ENCODE measurements at places on chromosomes 1 and 21.

DNA sequence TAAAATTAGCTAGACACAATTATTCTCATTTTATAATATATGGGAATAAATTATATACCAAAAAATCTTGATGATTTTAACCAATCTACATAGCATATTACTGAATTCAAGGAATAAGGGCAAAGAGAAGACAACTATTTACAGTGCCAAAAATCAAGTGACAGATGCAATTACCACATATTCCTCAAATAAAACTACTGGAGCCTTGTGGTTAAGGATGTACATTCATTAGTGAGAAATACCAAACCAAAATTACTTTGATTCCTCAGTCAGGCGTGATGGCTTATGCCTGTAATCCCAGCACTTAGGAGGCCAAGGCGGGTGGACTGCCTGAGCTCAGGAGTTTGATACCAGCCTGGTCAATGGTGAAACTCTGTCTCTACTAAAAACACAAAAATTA, 68.8 kb upstream of the RBM34 start:
- DNase-seq, result no peak

DNA sequence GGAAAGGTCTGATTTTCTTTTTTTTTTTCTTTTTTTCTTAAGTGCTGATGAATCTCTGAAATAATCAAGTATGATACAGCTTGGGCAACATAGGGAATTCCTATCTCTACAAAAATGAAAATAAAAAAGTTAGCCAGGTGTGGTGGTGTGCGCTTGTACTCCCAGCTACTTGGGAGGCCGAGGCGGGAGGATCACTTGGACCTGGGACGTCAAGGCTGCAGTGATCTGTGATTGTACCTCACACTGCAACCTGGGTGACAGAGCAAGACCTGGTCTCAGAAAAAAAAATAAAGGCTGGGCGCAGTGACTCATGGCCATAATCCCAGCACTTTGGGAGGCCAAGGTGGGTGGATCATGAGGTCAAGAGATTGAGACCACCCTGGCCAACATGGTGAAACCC, 6.0 kb downstream of the TRAPPC10 start:
- no peak for DNase-seq

- DNase-seq, result no peak
Measured at GRCh38 chr1:53542551-53542950, 83.4 kb downstream of the DMRTB1 start.

DNA sequence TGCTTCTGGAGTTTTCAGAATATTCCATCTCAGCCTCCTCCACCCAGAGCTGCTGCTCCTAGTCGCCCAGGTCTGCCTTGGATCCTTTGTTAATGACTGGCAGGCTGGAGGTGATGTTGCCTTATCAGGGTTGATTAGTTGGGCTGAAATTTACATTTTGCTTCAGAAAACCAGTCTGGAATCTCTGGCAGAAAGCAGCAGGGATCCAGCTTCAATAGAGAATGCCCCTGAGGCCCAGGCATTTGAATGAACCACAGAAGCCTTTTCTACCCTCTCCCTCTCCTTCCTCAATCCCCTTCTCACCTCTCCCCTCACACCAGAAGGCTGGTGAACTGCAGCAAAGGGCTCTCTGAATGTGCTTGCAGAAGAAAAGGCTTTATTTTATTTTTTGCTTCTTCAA, 83.2 kb downstream of the PLXNA2 start:
- no peak for DNase-seq

DNA sequence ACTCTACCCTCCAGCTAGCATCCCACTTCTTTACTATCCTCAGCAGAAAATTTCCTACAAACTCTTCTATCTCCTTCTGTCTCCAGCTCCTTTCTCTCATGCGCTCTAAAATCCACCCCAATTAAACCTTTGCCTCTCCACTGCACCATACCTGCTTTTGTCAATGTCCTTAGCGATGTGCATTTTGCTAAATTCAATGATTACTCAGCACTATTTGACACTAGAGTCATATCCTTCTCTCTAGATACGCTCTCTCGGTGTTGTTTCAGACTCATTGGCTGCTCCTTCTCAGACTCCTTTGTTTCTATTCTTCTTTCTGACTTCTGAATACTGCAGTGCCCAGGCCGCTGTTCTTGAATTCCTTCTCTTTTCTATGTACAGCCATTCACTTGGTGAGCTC, 144.2 kb downstream of the HLX start:
- no peak for DNase-seq

DNA sequence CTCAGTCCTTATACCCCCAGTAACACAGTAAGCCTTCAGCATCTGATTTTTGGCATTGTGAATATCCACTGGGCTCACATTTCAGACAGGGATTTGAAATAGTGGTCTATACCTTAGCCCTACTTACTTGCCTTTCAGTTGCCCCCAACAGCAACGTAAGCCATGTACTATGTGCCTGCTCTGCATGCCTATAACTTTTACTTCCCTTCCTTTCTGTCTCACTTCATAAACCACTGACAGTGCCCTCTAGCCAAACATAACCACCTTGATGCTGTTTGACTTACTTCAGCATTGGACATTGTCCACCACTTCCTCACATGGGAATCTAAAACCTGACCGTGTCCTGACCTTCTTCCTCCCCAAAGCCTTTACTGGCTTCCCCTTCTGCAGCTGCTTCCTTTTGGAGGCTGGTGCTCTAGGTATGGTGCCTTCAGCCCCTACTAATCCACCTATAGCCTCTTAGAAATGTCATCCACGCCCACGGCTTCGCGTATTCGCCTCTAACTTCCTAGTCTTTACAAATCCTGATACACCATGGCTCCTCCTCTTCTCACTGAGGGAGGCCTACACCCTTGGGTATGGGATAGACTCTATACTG, 3.6 kb upstream of the ZNF672 start:
- no peak for DNase-seq

DNA sequence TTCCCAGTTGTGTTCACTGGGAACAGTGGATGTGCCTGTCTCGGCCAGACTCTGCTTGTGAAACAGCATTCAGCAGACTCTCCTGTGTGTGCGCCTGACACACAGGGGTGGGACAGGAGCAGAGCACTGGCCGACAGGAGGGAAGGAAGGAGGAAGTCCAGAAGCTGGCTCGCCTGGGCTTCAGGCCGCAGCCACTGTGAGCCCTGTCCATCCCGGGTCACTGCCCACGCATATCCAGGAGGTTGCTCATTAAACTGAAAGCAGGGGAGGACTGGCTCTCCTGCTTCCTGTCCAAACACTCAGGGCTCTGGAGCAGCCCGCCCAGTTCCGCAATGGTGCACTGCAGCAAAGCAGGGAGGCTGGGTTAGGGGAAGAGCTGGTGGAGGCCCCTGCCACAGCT, 218.7 kb upstream of the VAMP3 start:
- DNase-seq, result no peak

- peak; percentile 2 for DNase-seq
Measured at GRCh38 chr1:100760511-100760910, 41.0 kb downstream of the VCAM1 start.

- DNase-seq, result no peak
Measured at GRCh38 chr1:207181847-207182246, 77.8 kb downstream of the C4BPA start.

DNA sequence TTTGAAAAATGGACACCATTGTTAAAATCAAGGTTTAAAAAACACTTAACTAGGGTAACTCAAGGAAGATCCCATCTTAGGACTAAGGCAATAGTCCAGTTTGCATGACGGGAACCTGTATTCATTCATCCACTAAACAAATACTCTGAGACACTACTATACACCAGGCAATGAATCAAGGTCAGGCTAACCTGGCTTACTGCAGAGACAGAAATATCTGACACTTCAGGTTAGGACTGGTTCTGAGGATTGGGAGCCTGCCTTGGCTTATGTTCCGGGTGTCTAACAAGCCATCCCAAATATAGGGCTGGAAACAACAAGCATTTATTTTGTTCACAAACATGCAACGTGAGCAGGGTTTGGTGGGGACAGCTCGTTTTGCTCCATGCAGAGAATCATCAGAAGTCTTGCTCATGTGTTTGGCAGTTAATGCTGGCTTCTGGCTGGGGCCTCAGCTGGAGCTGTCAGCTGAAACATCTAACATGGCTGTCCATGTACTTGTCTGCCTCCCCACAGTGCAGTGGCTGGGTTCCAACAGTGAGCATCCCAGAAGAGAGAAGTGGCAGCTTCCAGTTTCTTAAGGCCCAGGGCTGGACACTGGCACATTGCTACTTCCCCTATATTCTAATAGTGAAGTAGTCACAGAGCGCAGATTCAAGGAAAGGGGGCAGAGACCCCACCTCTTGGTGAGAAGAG, 37.0 kb upstream of the CAMK1G start:
- no peak for DNase-seq

DNA sequence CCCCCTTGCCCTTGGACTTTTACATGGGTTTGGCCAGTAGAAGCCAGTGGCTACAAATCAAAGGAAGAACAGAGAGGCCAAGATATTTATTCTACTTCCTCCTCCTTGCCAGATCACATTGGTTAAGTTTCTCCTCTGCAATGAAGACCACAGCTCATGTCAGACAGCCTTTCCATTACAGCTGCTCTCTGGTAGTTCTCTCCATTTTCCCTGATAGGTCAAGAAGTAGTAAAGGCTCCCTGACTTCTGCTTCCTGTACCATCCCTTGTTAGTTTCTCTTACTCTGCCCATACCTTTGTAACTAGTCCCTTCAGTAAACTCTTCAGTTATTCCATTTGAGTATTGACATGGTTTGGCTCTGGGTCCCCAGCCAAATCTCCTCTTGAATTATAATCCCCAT, 27.8 kb downstream of the NME7 start:
- no peak for DNase-seq

- no peak for DNase-seq
Measured at GRCh38 chr1:108503062-108503733, 53.1 kb downstream of the NBPF6 start.

DNA sequence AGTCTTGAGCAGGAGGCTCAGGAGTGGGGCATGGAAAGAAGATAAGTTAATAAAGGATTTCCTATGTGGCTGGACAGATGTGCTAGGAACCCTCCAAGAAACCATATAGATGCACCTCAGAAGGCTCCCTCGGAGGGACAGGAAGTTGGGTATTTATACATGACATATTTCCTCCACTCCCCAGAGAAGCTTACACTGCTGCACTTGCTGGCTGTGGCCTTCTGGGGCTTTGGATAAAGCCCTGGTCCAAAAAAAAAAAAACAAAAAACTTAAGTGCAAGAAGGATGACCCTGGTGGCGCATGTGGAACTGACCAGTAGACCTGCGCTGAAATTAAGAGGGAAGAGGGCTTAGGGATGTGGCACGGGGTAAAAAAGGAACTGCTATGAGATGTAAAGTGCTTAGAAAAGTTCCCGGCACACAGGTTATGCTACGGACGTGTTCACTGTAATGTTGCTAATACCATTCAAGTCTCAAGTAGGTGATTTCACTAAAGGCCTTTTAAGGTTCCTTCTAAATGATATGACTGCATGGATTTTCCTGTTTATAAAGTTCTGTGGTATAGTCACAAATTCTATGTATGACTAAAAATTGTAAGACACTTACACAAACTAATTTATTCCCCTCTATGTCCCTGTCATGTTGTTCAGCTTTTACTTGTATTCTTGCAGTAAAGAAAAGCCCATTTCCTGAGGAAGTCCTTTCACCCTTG, 253.6 kb downstream of the HMCN1 start:
- no peak for DNase-seq

DNA sequence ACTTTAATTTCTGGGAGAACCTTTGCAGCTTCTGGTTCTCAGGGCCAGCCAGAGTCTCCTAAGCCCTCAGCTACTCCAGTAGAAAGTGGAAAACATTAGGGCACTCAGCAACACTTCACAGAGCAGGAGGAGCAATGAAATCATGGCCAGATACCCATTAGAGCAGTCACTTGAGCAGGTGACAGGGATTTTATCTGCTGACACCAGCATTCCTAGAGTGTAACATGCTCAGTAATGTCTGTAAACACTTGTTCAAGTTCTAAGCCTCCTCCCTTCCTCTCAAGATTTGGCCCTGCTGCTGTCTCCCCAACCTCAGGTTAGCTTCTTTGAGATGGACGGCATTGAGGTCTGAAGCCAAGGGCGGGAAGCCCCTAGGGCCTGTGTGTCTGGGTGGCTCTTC, 218.0 kb downstream of the GRIK3 start:
- no peak for DNase-seq

GRCh38 chr21:29481641-29482040, 182.9 kb downstream of the BACH1 start:
- DNase-seq, result no peak

DNA sequence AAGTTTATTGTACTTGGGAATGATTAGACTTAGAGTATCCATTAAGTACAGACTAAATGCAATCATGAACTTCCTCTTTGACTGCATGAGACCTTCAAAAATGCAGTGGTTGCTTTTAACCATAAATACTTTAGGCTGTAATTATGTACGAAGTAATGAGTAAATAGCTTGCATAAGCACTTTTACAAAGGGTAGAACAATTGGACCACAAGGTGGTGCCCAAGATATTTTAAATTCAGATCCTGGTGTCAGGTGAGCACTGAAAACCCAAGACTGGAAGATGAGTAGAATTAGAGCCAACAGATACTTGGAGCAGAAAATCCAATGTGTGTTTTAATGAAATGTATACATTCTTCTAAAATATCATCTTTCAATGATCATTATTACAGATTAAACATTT, 43.4 kb upstream of the RHOU start:
- DNase-seq, result peak; percentile 17
